ENCODE measurements at places on chromosomes 7 and 10.

GRCh38 chr10:119817991-119818888 lies 54.4 kb downstream of the MCMBP start:
- DNase-seq: peak; percentile 91

DNA sequence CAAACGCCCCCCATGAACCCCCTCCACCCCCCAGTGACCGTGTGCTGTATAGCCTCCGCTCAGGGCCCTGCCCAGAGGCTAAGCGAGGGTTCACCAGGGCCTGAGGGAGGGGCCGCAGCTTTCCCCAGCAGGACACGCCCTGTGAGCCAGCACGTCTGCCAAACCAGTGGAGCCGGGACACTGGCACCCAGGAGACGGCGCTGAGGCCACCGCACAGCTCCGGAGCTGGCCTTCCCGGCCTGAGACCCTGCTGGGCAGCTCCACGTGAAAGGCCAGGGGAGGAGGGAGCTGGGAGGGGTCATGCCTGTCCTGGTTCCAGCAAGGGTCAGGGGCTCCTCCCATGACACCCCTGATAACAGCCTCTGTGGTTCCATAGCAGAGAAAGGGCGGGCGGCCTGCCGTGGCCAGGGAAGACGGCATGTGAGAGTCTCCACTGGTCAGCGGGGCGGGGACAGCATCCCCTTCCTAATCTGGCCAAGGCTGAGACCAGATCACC lies 278.3 kb downstream of the ELFN1 start:
- DNase-seq: peak; percentile 42

GRCh38 chr7:47625861-47626715 lies 44.2 kb upstream of the TNS3 start:
- DNase-seq: peak; percentile 5

- peak; percentile 26 for DNase-seq
These were observed 75.6 kb downstream of the CFAP46 start for GRCh38 chr10:132866601-132867381.

- DNase-seq: no peak
These were observed 1.3 kb downstream of the NOS3 start for GRCh38 chr7:150992051-150992640.

DNA sequence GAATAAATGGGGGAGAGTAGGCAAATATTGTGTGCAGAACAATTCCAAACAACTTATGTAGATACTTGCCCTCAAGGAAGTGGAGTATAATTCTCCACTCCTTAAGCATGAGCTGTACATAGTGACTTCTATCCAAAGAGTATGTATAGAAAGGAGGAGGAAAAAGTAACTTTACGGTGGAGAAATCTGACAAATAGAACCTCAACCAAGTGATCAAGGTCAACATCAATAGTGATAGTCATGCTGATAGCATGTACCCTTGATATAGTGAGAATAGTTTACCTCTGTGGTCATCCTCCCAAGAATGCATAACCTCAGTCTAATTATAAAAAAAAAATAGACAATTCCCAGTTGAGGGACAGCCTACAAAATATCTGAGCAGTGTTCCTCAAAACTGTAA lies 89.1 kb upstream of the NANOS1 start:
- no peak for DNase-seq

GRCh38 chr10:113126229-113127201 lies 176.5 kb downstream of the TCF7L2 start:
- peak; percentile 90 for DNase-seq

DNA sequence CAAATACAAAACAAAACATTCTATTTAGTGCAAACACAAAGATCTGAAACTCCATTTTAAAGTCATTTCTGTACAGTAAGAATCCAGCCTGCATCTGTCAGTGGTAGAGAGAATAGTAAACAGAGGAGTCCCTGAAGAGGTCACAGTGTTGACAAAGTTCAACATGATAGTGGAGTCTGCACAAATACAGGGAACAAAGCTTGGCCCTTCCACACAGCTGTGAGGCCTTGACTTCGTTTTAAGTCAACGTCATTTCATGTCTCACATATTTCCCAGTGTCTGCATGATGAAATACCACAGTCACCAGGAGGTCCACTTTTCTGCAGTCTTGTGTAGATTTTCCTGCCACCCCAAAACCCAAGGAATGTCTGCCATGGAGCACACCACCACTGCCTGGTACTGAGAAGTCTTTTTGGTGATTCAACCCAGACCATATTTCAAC lies 33.0 kb downstream of the CYP26A1 start:
- no peak for DNase-seq

DNA sequence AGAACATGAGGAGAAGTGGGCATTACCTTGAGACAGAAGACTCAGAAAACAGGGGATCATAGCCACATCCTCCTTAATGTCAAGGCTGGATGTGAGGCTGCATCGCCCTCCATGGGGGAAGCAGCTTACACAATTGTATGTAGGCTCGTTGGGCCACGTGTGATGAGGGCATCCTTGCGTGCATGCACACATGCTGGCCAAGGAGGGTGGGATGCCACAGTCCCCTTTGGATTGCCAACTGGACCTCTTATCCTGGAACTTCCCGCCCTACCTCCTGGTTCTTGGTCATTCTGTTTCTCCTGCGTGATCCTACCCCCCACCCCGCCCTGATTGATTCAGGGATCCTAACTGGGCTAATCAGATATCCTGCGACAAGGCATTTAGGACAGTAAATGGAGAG lies 102.0 kb downstream of the PRKAG2 start:
- peak; percentile 41 for DNase-seq

GRCh38 chr10:98141484-98142073 lies 7.1 kb downstream of the R3HCC1L start:
- DNase-seq: no peak

GRCh38 chr7:66379542-66380160 lies 174.5 kb downstream of the TPST1 start:
- DNase-seq: no peak

DNA sequence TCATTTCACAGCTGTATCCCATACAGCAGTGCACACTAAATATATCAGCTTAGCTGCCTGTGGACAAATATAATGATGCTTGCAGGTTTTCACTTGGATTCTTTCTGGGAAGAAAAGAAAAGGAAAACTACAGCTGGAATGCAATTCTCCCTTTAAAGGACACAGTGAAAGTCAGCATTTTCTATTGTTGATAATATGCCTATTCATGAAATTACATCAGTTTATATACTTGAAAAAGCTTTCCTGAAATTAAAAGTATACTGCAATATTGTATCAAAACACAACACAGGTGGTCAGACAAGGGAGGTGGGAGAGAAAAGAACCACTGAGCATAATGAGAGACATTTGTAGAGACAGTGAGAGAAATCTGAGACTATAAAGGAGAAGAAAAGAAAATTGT lies 20.3 kb downstream of the THSD7A start:
- no peak for DNase-seq

- no peak for DNase-seq
These were observed 2.7 kb downstream of the CDCA7L start for GRCh38 chr7:21942955-21943354.

DNA sequence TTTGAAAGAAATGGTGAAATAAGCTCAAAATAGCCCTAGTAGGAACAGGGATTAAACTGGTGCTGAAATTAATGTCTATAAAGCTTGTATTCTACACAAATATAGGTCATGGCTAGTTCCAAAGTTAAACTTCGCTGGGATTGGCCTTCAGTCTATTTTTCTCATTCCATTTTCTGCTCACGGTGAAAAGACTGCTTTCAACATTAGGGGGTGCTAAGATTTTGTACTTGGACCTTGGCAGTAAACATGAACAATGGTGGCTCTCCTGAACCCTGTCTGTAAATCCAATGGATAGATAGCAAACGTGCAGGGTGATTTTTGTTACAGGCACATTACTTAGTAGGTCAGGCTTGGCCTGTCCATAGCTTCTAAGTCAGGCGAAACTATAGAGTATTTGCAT lies 36.0 kb upstream of the RSU1 start:
- DNase-seq: no peak

GRCh38 chr10:34815185-34816084 lies at the start of gene PARD3:
Gene PARD3, minus strand, starts transcription at chr10:34815296. Its CDS starts 301 bp downstream, at chr10:34814995.
- peak; percentile 56 for DNase-seq

DNA sequence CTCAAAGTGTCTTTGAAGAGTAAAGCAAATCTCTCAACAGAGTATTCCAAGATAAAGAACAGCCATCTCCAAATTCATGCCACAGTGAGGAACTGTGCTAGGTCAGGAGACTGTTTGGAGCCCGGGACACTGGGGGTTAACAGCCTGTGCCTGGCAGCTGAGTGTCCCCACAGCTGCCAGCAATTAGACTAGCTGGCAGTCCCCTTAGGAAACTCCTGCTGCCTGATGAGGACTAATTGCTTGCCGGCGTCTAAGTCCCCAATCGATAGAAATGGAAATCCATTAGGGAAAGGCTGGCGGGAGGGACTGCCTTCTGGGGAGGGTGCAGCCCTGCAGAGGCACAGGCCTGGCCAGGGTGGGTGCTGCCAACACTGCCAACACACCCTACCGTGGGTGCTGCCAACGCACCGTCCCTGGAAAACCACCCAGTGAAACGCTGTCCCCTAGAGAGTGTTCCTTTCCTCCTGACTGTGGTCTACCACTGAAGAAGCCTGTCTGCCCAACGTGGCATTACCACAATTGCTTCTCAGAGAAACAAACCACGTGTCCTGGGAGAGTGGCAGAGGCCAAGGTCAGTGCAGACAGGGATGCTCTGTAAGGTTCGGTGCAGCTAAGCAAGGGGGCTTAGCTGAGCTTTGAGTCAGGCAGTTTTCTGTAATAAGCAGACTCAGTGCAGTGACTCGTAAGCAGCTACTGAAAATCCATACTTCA lies 60.8 kb downstream of the XRCC2 start:
- no peak for DNase-seq

- DNase-seq: no peak
These were observed 17.6 kb downstream of the PMPCB start for GRCh38 chr7:103314852-103315251.

DNA sequence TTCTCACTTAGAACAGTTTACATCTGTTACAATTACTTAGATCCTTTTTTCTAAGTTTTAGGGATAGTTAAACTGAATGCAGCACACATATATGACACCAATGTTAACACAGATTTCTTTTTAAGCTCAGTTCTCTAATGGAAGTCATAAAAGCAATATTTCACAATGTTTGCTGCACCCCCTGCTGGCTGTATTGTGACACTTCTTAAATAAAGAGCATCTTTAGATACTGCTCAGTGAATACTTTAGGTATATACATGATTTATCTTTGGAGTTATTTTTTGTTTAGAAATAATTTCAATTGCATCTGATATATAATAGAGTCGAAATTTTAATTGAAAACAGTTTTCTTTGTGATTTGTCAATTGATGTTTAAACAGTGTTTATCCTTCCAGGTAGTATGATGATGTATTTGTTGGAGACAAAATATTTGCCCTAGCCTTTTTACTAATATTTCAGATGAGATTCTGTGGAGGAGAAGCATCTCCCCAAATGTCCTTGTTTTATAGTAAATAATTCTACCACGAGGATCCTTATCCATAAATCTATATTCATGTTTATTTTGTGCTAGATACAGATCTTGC lies 174.4 kb downstream of the ST7 start:
- no peak for DNase-seq

- DNase-seq: no peak
These were observed 26.6 kb downstream of the INSIG1 start for GRCh38 chr7:155324012-155324917.

- no peak for DNase-seq
These were observed 228.1 kb upstream of the PFKP start for GRCh38 chr10:2839081-2839725.

DNA sequence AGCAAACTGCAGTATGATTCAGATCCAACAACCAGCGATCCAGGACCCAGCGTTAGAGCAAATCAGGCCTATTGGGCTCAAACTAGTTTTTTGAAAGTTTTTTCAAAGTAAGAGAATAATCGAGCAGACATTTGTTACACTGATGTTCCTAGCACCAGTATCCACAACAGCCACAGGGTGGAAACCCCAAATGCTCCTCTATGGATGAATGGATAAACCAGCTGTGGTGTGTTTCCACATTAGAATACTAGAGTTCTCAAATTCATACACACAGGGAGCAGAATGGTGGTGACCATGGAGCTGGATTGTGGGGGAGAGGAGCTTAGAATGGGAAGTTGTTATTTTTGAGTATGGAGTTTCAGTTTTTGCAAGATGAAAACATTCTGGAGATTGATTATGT lies 60.7 kb downstream of the PDIA4 start:
- no peak for DNase-seq

- no peak for DNase-seq
These were observed 566.4 kb downstream of the GFRA1 start for GRCh38 chr10:115706488-115707076.

DNA sequence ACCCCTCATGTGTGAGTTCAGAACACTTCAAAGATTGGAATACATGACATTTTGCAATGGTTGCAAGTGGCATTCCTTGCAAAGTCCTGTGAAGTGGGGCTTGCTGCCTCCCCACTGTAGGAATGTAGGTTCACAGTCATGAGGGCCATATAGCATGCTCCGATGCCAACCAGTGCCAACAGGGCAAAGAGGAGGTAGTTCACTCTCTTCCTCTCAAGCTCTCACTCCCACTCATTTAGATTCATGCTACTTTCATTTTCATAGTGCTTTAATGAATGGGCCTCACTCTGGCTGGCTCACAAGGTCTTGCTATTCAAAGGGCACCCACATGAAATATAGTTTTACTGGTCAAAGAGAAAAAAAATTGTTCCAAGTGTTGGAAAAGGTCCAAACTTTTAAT lies 169.9 kb upstream of the AOAH start:
- DNase-seq: no peak

DNA sequence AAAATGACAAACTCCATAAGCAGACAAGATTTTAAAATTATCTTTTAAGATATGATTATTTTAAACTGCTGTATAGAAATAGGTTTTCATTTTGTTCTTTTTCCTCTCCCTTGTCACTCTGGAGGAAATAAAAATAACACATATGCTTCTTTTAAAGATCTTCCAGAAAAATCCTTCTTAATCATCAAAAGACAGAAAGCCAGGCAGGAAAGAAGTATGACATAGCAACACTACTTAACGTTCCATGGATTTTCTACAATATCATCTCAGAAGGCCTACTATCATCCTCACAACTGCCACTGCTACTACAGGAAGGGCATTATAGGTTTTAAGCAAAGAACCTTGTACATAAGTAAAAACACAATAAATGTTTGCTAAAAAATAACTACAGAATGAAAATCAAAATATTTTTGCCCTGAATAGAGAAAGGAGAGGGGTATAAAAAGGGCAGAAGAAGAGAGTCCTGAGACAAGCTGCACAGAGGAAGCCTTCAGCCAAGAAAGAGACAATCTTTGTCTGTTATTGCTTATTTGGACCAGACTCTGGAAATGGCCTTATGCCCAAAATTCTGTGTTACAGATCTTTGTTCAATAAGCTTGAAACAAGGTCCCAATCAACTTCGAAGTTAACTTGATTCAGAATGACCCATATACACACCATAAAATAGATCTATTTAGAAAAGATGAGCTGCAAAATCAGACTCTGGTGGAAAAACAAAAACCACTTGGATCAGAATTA lies 67.8 kb downstream of the ABI1 start:
- DNase-seq: no peak

DNA sequence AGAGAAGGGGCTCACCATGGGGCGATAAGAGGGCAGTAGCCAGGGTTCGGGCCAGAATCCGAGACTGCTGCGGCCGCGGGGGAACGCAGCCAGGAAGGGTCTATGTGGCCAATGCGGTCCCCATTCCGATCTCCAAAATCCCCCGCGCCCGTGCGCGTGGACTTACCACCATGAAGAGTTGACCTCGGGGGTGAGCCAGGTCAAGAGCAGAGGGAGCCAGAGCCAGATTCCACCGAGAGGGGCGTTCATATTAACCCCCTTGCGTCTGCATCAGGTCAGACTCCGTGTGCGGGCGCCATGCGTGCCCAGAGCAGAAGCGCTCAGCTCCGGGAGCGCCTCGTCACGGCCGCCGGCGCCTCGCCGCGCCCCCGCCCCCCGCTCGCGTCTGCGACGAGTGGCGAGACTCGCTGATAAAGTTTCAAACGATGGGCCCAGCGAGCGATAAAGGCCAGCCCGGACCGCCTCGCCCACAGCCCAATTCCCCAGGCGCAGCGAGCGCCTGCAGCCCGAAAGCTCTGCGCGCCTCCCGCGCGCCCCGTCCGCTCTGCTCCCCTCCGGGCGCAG lies at the start of gene WNT2:
Gene WNT2 (minus strand): TSS at position 318 of the 564 bp plus-strand sequence. CDS start 69 bp downstream, at position 249.
- no peak for DNase-seq
